ENCODE measurements at places on chromosomes 6 and 20.

- no peak for DNase-seq
Observed at GRCh38 chr20:59123011-59123677, 40.5 kb upstream of the ZNF831 start.

DNA sequence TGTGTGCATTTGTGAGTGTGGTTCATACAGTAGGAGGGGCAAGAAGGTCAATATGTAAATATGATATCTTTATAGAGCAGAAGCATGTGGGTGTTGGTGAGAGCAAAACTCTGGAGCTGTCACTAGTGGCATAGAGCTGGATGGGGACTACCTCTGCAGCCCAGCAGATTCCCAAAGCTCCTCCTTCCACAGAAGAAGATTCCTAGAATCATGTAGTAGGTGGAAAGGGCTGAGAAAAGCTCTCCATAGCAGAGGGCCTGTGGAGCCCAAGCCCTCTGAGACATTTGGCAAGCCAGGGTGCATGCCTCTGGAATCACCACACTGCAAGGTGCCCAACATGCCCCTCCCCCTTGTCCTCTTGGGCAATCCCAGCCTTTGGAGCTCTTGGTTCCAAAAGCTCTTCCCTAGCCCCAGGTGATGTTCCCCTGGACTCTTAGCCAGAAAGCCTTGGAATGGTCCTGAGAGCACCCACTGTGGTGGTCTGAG, 233.2 kb downstream of the LRFN2 start:
- no peak for DNase-seq

DNA sequence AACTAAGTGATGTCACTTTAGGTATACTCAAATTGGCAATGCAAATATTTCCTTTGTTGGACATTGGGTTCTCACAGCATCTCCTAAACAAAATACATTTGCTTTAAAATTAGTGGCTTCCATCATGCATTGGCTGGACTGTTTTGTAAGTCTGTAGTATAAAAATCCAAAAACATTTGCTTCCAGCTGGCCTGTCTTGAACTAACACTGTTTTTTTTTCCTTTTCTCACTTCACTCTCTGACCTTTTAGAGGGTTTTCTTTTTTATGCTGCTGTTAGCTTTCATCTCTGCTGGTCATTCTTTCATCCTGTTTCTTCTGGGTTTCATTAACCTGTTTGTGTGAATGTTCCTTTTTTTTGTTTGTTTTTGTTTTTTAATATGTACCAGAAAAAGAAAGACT, 121.7 kb upstream of the MLIP start:
- no peak for DNase-seq

DNA sequence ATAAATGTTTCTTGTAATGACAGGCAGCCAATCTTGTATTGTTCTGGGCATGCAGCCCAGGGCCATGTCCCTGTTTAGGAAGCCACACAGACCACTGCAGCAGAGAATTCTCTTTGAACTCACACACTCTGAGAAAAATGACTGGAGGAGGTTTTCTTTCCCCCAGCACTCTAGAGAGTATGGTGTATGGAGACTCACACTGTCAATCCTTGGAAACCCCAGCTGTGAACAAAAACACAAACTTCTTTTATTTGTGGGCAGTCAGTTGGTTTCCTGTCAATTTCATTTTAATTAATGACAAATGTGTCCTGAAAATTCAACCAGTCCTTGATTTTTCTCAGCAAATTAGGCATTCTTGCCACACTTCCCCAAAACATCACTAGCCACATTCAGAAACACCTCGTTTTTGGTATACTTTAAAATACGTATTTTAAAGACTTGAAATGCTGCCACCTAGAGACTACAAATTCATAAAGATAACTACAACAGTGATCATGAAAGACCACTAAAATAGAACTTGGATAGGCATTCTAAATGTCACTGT, 52.9 kb upstream of the UFL1 start:
- DNase-seq: no peak

GRCh38 chr6:22023937-22024336, 272.9 kb downstream of the PRL start:
- DNase-seq: no peak

DNA sequence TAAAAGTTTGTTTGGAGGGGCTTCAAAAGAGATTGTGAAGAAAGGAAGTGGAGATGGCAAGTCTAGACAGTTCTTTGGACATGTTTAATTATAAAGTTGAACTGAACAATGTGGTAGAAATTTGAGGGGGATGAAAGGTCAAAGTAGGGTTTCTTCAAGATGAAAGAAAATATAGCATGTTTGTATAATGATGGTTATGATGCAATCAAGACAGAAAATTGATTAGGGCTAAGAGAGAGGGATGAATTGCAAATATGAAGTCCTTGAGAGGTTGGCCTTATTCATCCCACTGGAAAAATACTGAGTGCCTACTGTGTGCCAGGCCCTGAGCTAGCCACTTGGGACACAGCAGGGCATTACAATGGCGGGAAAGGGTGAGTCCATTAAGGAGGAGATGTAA, 37.6 kb downstream of the NHSL1 start:
- DNase-seq: no peak

GRCh38 chr6:109449795-109450673, 5.5 kb downstream of the MICAL1 start:
- no peak for DNase-seq

DNA sequence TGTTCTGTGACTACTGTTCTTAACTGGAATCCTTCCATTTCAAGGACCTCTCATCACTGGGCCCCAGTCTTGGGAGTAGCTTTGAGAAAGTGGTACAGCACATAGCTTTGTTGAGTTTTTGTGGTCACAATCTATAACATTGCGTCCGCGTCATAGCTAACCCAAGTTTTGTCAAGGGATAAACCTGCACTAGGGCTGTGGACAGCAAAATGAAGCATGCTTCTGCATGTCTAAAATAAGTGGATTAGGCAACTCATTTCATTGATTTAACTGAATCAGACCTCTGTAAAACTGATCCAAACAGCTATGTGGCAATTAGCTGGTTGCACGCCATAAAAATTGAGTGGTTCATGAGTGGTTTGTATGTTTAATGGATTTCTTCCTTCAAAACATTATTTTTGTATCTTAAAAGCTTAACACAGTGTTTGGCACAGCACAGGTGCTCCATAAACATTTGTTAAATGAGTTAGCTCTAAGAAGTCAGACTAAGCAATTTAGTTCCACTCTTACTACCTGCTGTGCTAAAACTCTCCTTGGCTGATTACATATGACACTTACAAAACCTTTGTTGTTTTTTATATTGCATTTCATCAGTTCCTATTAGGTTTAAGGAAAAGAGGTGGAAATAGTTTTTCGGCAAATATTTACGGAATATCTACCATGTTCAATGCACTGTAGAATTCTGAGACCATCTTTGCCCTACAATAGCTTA, 160.3 kb upstream of the ATXN1 start:
- DNase-seq: no peak

GRCh38 chr6:12081771-12082170, 69.7 kb downstream of the HIVEP1 start:
- no peak for DNase-seq

GRCh38 chr6:145485288-145485687, 250.0 kb downstream of the EPM2A start:
- DNase-seq: no peak

DNA sequence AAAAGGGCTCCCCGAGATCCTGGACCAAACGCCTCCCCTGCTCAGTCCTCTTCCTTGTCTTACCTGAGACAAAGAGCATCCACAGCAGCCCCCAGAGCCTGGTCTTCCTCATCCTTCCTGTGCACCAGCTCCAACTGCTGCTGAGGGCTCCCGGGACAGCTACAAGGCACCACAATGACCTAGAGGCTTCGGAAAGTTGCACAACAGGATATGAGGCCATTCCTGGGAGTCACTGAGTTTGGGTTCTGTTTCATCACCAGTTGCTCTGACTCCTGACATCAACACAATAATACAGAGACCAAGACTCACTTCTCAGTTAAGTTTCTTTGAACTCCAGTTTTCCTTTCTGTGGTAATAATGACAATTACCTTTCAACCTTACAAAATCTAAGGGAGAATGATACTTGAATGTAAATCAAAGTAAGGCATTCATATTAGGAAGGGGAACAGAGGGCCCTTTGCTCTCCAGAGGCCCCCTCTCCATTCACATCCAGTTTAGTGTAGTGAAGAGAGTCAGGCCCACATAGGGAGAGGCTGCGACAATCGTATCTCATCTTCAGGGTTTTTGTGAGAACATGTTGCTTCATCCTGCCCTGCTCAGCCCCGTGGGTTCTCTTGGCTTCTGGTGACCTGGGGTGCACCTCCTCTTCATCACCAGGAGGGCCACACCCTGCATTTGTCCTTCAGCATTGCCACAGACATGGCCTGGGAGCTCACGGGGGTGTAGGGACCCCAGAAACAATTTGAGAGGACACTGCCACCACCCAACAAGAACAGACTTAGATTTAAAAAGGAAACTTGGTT, at the start of gene TREM1:
Gene TREM1 (minus strand): TSS at position 139 of the 803 bp plus-strand sequence. CDS start 27 bp downstream, at position 112.
- peak; percentile 34 for DNase-seq

DNA sequence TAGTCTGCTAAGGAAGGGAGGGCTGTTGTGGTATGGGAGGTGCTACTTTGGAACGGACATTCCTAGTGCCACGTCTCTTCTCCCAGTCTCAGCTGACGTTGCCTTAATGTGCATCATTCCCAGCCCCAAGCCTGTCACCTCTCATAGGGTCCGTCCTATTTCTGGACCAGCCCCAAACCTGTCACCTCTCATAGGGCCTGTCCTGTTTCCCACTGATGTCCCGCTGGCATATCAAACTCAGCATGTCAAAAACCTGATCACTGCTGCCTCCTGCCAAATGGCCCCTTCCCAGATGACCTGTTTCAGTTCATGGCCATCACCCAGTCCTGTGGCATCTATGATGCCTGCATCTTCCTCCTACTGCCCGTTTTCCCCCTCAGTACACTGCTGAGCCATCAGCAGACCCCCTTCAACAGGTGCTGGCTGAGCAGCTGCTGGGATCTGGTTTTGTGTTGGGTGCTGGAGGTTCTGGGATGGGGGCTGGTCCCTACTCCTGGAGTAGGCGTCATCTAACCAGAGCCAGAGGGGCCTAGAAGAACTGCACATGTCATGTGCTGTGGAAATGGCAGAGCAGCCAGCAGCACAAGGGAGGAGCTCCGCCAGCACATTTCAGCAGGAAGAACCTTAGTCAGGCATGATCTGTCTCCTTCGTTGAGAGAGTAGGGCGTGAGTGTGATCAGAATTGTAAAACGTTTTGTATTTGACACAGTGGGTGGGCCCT, 3.3 kb downstream of the ENTPD6 start:
- DNase-seq: no peak

GRCh38 chr20:380763-381580, 412 bp downstream of the TRIB3 start:
- DNase-seq: peak; percentile 62

GRCh38 chr20:8399947-8400346, 267.9 kb downstream of the PLCB1 start:
- DNase-seq: no peak

- DNase-seq: no peak
Observed at GRCh38 chr6:36523451-36523850, 23.8 kb downstream of the STK38 start.

GRCh38 chr6:120405947-120406346, 928.3 kb downstream of the TBC1D32 start:
- no peak for DNase-seq

- no peak for DNase-seq
Observed at GRCh38 chr6:1657116-1657770, 47.5 kb downstream of the FOXC1 start.

GRCh38 chr20:29318871-29319461, 1938.5 kb upstream of the DEFB115 start:
- no peak for DNase-seq

DNA sequence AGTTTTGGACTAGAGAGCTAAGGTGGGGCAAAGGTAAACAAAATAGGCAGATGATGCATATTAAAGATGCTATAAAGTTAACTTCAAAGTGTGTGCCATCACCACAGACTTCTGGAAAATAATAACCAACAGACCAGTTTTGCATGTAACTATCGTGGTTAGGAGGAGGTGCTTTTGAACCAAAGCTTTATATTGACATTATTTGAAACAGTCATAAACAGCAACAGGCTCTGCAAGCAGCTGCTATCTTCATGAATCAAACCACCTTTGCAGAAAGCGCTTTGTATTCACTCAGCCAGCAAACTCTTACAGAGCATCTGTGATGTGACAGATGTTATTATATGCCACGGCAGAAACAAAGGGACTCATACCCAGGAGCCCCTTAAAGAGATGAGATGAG, 81.9 kb downstream of the CRYBG1 start:
- no peak for DNase-seq

- peak; percentile 78 for DNase-seq
Observed at GRCh38 chr6:16286151-16286522, 47.8 kb downstream of the GMPR start.

- no peak for DNase-seq
Observed at GRCh38 chr20:8602389-8603116, 466.3 kb upstream of the PLCB4 start.

- no peak for DNase-seq
Observed at GRCh38 chr6:132648356-132648755, 10.6 kb downstream of the TAAR1 start.

DNA sequence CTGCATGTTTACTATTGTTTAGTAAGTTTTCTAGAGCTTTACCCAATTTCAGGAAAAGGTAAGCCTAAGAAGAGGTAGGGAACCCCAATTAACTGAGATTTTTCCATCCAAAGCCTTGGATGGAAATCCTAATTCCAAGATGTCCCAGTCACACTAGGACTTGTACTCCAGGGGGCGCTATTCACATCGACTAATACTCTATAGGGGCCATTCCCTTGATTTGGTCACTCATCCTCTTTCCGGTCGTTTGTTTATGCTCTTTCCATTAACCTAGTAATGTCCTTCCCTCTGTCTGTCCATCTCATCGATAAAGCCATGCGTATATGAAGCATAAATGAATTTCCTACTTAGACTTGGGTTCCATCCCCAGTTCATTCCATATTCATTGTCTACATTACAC, 80.8 kb upstream of the FUCA2 start:
- no peak for DNase-seq

GRCh38 chr20:3543901-3544507, 73.2 kb downstream of the ATRN start:
- DNase-seq: no peak

- no peak for DNase-seq
Observed at GRCh38 chr20:16040742-16041141, 532.5 kb downstream of the KIF16B start.

- DNase-seq: no peak
Observed at GRCh38 chr6:50213146-50213545, 163.4 kb upstream of the DEFB112 start.

- no peak for DNase-seq
Observed at GRCh38 chr6:130994319-130995097, 68.5 kb downstream of the EPB41L2 start.

DNA sequence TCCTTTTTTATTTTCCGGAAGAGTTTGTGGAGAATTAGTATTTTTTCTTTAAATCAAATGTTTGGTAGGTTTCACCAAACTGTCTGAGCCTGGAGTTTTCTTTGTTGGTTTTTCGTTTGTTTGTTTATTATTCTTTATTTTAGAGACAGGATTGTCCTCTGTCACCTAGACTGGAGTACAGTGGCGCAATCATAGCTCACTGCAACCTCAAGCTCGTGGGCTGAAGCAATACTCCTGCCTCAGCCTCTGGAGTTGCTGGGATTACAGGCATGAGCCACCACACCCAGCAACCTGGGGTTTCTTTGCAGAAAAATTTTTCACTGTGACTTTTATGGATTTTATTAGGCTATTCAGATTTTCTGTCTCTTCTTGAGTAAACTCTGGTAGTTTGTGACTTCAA, 120.2 kb upstream of the LOC128125822 start:
- DNase-seq: no peak
